ENCODE measurements at places on chromosomes 7 and 10.
A peak's percentile ranks its signal among the peaks of the same experiment; 100 is the strongest.

DNA sequence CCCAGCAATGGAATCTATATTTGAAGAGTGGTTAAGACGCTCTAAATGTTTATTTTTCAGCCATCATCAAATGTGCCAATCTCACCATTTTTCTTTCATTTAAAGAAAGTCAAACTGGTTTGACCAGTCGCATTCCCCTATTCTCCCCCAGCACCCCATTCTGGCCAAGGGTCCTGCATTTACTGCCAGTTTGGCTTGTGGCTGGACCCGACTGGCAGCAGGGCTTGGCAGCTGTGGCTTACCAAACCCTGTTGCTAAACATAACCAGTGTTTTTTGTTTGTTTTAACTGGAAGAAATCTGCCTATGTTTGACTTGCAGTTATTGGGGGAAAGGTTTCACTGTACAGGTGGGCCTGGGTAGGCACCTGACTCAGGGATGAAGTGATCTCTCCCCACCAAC is 116.3 kb downstream of the CYP26A1 start:
- DNase-seq = no peak

DNA sequence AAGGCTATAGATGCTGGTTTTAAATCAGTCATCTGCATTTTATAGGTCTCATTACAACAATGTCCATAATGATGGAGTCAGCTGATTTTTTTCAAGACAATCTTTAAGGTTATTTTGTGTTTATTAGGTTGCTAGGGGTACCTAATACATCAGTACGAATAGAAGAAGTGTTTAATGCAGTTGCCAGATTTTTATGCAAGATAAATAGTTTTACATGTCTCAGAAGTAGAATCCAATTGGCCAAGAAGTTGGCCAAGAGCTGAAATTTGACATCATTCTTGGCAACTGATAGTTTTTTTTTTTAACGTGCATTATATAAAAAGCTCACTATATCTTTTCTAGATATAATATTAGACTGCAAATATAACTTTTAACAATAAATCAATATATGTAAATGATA is 208.5 kb downstream of the TRIL start:
- DNase-seq = no peak

- DNase-seq = no peak
Measured at GRCh38 chr7:112770051-112770450, 20.1 kb downstream of the TMEM168 start.

GRCh38 chr7:55065079-55065478 is 46.3 kb downstream of the EGFR start:
- peak; percentile 78 for DNase-seq

- DNase-seq = no peak
Measured at GRCh38 chr10:4198216-4198615, 413.2 kb upstream of the KLF6 start.

- DNase-seq = no peak
Measured at GRCh38 chr7:150993511-150993910, 2.7 kb downstream of the NOS3 start.

- DNase-seq = no peak
Measured at GRCh38 chr10:124174673-124175645, 81.6 kb upstream of the CHST15 start.

DNA sequence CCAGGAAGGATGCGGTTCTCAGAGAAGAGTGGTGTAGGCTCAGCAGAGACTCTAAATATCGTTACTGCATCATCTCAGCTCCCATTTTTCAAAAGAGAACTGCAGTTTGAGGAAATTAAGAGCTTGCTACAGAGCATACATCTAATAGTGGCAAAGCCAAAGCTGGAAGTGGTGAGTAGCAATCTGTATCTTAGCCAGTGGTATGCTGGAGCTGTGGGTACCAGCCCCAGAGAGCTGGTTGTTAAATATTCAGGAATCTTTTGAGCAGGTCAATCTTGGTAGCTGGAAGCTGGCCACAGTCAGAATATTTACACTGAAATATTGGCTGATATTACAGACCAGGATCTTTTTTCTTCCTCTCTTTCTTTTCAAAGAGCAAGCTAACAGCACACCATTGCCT is 88.4 kb upstream of the STEAP1B start:
- DNase-seq = no peak

DNA sequence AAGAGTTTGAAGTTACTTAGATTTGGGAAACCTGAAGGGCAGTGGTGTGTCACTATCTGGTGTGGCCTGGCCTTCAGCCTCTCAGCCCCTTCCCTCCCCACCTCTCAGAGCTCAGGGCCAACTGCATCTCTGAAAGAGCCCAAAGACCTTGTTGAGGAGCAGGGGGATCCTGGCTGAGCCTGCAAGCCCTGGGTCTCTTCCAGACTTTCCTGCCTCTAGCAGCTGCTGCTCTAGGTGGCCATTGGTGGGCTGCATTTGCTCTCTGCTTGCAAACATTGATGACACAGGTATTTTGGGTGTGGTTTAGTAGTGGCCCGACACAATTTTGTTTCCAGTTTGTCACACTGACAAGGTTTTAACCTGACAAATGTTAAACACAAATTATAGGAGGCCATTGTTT is 3.1 kb upstream of the UPP1 start:
- no peak for DNase-seq
